ENCODE measurements at places on chromosomes 5 and 9.

DNA sequence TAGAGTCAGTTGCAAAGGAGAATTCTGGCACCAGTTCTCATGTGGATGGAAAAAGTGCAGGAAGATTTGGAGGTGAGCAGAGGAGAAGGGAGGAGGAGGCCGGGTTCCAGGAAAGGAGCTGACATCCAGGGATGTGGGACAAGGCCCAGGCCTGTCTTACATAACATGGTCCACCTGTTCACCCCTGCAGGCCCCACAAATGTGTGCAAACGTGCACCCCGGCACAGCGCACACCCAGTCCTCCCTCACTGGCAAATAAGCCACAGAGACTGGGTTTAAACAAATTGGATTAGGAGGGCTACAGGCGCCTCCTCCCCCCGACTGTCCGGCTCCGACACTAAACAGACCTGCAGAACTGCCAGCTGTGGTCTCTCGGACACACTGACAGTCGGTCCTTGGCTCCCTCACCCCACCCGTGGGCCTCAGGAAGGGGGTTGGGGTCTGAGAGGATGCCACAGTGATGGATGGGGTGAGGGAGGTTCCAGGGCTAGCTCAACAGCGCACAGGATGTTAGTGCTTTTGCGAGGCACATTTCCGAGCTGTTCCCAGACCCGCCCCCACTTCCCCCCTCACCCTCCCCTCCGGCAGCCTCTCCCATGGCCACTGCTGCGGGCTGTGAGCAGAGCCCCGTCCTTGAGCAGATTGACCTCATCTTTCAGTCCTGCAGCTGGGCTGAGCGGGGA is 43.4 kb upstream of the IL17B start:
- DNase-seq: no peak

- DNase-seq: no peak
Observed at GRCh38 chr5:59813761-59814536, 79.6 kb downstream of the PDE4D start.

DNA sequence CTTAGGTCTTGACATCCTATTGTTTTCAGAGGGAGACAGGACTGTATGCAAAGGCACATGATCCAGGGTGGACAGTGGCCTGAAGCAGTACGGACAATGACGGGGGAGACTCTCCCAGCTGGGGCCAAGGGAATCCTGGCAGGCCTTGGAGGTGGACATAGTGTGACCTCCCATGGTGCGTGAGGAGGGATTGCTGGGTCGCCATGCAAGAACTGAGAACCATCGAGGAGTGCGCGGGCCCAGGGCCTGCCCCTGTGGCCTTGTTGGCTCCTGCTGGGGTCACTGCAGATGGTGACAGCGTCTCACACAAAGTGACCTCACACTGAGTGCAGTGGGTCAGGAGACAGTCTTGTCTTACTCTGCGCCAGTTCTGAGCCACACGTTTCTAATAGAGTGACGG is 192.4 kb downstream of the GADD45G start:
- no peak for DNase-seq

DNA sequence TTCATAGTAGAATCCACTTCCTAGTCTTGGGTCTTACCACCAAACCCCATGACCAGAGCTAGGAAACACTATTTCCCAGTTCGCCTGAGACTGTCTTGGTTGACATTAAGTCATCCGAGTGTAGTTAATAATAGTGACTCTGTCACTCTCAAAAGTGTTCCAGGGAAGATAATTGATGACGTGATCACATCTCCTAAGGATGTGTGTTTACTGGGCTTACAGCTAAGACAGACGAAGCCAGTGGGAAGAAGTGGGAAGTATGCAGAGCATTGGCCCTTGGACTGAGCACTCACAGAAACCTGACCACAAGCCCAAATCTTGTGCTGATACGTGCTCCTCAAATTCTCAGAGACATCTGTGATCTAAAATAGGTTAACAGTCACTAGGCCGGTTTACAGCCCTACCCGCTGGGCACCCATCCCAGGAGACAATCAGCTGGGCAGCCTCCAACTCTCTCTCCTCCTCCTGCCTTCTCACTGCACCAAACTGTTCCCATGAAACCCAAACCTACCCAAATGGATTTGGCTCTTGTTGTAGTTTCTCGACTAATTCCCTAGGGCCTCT is 316.6 kb downstream of the TLE1 start:
- no peak for DNase-seq

- no peak for DNase-seq
Observed at GRCh38 chr9:128203707-128204551, 750 bp downstream of the DNM1 start.

GRCh38 chr5:147479949-147480348 is 29.9 kb downstream of the DPYSL3 start:
- DNase-seq: no peak

DNA sequence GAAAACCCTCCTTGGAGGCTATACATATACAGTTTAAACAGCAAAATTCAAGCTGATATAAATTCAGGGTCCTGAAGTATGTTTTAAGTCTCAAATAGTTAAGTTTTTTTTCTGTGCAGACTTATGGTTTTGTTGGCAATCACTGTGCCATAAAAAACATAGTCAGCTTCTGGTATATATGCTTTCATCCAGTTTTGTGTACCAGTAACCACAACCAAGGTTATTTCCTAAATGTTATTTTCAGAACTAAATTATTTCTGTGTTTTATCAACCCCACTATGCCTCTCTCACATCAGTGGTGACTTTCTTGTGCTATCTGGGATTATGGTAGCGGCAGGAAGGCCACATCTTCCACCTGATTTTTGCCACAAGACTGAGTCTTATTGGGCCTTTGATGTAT is 107.7 kb upstream of the SMARCA2 start:
- no peak for DNase-seq

- DNase-seq: no peak
Observed at GRCh38 chr5:66812291-66812690, 216.1 kb downstream of the MAST4 start.

DNA sequence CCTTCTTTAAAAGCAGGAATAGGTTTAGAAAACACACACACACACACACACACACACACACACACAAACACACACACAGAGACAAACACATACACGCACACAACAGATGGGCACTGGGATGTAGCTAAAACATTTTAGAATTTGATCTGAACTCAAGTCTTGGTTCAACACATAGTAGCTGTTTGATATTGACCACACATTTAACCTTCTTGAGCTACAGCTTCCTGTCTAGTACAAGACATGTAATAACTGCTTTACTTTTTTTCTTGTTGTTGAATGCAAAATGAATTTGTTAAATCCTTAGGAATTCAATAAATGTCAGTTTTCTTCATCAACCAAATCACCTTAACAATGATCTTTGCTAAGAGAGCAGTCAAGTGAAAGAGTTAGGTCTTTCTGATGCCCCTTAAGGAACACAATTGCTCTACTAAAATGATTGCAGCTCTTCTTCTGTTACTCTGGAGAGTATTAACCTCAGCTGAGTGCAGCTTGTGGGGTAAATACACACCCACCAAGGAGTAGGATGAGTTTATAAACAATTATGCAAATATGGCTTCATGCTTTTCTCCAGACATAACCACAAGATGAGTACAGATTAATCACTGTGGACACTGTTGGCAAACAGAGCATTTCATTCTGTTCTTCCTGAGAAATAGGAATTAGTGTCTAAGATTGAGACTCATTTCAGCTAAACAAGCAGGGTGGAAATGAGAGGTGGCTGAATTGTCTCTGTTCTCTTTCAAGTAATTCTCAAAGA is 302.9 kb upstream of the PAPPA start:
- no peak for DNase-seq

DNA sequence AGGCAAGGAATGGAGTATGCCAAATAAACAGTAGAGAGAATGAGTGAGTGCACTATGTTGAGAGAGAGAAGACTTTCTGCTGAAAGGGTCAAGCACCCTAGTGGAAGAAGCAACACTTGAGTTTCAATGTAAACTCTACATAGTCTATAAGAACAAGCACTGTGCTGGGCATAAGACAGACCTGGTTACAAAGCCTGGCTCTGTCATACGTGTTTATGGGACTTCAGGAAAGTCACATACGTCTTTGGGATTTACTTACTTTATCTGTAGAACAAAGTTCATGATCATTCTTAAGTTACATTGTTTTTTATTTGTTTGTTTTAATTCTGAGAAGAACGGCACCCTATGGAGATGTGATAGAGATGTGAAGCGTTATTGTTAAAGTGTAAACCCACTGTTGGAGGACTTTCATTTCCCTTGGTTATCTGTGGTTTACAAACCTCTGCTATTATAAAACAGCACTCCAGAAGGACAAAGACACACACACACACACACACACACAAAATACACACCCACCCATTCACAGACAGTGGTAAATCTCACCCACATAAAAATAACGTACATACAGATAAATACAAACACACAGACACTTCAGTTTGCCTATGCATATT is 70.7 kb upstream of the TRIM32 start:
- no peak for DNase-seq

DNA sequence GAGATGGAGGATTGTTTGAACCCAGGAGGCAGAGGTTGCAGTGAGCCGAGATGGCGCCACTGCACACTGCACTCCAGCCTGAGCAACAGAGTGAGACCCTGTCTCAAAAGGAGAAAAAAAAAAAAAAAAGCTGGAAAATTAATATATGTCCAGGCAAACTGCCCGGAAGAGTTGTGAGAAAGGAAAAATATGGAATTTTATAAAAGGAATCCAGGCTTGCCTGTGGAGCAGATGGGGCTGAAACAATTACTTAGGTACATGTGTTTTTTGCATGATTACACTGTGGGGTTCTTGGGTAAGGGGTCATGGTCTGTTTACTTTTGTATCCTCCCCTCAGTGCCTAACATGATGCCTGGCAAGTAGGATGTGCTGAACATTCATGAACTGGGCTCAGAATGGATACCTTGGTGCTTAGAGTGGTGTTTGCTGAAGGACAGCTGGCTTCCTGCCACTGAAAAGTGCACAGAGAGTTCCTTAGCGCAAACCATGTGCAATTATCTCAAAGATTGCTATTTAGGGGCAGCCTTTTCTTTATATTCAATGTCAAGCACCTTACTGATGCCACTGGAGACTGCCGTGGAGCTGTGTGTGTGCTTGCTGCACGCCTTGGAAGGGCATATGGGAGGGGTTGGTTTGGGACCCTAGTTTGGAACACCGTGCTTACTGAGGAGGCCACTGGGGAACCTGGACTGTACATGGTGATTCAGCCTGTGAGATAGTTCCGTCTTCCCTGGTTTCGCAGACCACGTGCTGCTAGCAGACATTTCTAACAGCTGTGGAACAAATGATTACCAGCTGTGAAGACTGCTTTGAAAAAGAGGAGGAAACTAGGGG is 78.4 kb downstream of the MAP1B start:
- DNase-seq: no peak

- no peak for DNase-seq
Observed at GRCh38 chr5:157221959-157222358, 41.3 kb downstream of the ITK start.

GRCh38 chr9:132671620-132672412 is 1.6 kb downstream of the GTF3C4 start:
- DNase-seq: no peak

DNA sequence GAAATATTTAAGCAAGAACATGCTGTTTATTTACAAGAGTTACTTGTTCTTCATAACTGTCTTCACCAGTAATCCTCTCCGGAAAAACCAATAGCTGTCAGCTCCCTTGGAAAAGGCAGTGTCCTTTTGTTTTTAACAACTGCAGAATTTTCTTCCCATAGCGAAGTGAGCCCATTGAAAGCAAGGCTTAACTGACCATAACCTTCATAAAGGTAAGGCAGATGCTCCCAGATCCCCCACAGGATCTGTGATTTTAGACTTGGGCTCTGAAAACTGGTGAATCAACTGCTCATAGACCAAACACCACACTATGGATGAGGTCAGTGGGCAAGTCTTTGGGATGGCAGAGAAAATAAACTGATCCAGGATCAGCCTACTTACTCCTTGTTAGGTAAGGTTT is 155.0 kb downstream of the GLIS3 start:
- no peak for DNase-seq
